ENCODE measurements at places on chromosomes 7 and 10. TPM values are rescaled to one million over a fixed set of nuclear protein-coding genes. Genes with fewer than 3 reads are reported as not detected.

Gene NPY
- not detected for total RNA-seq

Gene AVPI1
- total RNA-seq = 21.0 TPM

Gene HEPACAM2
- 0.09 TPM for total RNA-seq

Gene FAM131B
- 8.2 TPM for total RNA-seq

Gene CPN1
- not detected for total RNA-seq

Gene SMKR1
- total RNA-seq = not detected

Gene CYP3A4
- not detected for total RNA-seq

Gene DIP2C
- total RNA-seq = 12.3 TPM

Gene CLDN12
- 27.9 TPM for total RNA-seq

Gene CFAP58
- 1.3 TPM for total RNA-seq

Measured in bronchial smooth muscle cell (primary cell).